ENCODE measurements at places on chromosomes 7 and 10.

- DNase-seq: no peak
Measured at GRCh38 chr7:87361320-87361719, 15.9 kb downstream of the CROT start.

DNA sequence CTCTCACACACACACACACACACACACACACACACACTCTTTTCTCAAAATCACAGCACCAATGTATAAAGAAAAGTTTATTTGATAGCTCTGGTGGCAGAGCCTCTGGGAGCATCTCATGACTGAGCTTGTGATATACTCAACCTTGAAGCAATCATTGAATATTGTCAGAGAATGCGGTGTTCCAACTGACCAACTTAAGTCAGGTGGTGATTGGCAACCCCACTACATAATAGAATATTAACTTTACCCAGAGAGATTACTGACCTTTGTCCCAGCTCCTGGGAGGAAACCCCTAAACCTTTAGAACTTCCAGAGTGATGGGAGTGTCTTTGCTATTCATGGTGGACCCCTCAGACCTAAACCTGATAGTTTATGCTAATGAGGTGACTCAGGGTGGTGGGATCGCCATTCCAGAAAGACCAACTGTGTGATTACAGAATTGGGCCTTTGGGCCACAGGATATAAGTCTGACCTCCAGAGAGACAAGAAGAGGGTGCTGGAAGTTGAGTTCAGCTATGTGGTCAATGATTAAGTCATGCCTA lies 143.1 kb downstream of the OTUD1 start:
- DNase-seq: no peak

GRCh38 chr7:3683546-3684539 lies 382.8 kb downstream of the SDK1 start:
- no peak for DNase-seq

DNA sequence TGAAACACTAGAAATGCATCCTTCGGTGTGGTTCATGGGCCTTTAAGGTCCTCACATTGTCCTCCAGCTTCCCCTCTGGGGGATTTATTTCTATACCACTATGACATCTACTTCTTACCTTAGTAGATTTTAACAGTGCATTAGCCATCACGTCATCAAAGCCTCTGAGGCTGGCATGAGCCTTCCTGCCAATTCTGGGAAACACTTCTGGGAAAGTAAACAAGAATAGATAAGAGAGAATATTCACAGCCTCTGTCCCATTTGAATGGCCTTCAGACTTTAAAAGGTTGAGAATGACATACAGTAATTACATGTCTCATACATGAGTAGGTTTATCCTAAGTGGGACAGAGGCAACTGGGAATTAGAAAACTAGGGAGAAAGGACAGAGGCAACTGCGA lies 89.7 kb downstream of the AMPH start:
- DNase-seq: no peak

- peak; percentile 91 for DNase-seq
Measured at GRCh38 chr7:148962823-148963582, 65.3 kb downstream of the PDIA4 start.

DNA sequence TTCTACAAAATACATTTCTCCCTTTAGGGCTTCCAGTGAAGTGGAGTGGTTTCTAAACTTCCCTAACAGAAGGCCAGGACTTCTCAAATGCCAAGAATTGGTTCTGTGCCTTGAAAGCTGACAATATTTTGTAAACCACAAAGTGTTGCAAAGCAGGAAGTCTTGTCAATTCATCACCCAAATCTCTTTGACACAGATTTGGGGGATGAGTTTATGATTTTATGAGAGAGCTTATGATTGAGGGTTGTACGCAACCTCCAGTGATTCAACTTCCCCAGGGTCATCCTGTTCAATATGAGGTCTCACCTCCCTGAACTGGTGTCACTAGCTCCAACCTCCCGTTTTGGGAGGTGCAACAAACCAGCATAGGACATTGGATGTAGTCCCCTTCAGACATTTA lies 83.7 kb downstream of the PRLHR start:
- no peak for DNase-seq

DNA sequence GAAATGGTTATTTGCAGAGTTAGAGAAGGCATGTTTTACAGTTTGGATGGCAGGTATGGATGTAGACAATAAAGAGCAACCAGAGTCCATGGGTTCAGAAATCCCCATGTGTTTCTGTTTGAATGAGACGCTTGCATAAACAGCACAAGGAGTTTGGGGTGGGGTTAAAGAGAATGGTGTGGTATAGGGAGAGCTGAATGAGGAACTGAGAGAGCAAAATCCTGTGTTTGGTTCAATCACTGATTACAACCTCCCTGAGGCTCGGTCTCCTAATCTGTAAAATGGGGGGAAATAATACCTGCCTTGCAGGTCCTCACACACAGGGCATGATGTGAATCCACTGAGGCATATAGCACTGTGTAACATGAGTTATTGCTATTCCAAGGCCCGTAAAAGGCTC lies 23.7 kb downstream of the CAV1 start:
- DNase-seq: no peak

- DNase-seq: no peak
Measured at GRCh38 chr7:106277976-106278375, 6.8 kb downstream of the NAMPT start.

DNA sequence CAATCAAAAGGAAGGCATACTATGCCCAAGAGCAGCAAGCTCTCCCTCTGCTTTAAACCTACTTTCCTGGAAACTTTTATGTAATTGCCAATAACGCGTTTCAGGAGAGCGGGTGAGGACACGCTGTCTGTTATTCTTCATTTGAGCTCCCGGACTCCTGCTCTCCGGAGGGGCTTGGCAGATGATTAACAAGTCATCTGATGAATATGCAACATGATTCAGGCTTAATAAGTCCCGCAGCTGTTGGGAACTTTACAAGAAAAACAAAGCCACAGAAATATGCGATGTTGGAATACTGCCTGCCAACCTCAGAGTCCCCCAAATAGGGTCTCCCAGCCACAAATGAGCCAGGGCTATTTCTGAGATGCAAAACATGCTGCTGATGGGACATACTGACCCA lies 348.0 kb downstream of the GPAM start:
- DNase-seq: peak; percentile 54

GRCh38 chr7:55156919-55157763 lies 138.3 kb downstream of the EGFR start:
- no peak for DNase-seq

DNA sequence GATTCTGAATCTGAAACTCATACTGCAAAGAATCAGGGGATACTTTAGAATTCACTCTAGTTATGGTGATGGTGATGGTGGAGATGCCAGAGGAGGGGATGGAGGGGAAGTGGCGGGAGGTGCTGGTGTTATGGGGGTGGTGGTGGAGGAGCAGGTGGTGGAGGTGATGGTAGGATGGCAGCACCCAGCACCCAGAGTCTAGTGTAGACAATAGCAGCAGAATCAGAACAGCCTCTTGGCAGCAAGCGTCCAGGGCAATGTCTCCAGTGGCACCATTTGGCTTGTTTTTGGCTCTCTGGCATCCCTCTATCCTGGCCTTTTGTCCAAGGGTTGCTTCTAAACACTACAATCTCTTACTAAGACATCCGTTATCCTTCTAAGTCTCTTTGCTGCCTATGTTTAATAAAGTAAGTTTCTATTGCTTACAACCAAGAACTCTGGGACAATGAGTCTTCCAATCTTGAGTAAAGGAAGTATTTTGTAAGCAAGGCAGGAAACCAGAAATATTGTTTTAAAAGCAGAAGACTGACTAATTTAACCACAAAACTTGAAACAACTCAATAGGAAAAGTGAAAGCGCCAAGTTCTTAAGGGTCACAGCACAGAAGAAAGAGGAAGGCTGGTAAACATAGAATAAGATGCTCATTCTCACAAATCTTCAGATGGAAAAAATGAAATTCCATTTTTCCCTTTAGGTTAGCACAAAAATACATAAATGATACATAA lies 42.4 kb upstream of the GDF10 start:
- DNase-seq: no peak

DNA sequence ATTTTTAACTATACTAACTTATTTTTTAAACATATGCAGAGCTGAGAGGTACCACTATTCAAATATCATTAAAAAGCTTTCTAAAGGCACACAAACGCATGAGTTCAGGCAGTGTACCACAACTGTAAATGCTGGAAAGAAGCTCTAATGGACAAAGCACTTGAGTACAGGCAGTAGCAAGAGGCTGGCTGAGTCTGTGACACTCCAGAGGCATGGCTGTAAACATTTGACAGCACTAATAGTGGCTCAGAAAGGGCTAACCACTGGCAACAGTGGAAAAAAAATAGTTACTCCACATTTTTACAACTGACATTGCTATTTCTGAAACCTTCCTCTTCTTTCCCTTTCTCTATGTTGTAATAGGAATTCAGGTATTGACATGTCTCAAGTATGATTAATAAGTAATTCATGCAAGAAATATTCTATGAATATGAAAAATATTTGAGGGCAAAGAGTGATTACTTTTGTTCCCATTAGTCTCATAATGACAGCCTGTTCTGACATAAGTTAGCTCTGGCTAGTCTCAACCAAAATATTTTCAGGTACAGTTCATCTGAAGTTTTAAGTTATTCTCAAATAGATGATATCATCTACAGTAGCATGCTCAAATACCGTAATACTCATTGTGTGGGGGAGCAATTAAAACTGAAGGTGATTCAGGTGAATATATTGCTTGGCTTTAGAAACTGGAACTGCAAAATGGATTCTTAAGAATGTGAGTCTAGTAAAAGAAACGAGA lies 324.0 kb upstream of the POT1 start:
- no peak for DNase-seq

GRCh38 chr7:105524840-105525239 lies 2.8 kb upstream of the PUS7 start:
- DNase-seq: no peak

- no peak for DNase-seq
Measured at GRCh38 chr7:131338691-131339390, 11.2 kb downstream of the MKLN1 start.

DNA sequence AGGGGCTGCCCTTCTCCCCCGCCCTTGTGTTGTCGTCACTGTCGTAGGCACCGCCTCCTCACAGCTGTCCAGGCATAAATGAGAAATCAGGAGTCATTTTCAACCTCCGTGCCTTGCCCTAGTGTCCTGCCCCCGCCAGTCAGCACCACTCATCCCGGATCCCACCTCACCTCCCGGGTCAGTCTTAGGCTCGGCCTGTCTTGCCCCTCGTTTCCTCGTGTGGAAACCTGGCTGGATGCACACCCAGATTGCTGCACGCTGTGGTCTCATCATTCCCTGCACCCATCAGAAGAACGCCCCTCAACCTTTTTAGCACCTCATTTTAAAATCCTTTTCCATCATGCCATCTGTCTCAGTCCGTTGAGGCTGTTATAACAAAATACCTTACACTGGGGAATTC lies 213.1 kb downstream of the HECW1 start:
- DNase-seq: no peak

DNA sequence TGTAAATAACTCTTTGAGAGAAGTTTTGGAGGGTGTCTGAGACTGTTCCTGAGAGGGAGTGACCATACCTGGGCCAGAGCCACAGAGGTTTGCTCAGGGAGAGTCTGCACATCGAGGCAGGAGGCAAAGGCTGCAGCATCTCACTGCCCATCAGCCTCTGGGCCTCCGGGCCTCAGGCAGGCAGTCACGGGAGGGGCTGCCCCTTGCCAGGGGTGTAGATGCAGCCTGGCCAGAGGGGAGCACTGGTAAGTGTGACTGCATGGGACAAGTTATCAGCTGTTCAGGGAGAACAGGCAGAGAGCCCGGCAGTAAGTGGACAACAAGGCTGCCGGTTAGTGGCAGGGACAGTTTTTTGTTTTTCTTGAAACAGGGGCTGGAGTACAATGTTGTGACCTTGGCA lies 55.9 kb downstream of the ZNF467 start:
- no peak for DNase-seq

GRCh38 chr7:155207326-155208002 lies 90.2 kb upstream of the INSIG1 start:
- no peak for DNase-seq

DNA sequence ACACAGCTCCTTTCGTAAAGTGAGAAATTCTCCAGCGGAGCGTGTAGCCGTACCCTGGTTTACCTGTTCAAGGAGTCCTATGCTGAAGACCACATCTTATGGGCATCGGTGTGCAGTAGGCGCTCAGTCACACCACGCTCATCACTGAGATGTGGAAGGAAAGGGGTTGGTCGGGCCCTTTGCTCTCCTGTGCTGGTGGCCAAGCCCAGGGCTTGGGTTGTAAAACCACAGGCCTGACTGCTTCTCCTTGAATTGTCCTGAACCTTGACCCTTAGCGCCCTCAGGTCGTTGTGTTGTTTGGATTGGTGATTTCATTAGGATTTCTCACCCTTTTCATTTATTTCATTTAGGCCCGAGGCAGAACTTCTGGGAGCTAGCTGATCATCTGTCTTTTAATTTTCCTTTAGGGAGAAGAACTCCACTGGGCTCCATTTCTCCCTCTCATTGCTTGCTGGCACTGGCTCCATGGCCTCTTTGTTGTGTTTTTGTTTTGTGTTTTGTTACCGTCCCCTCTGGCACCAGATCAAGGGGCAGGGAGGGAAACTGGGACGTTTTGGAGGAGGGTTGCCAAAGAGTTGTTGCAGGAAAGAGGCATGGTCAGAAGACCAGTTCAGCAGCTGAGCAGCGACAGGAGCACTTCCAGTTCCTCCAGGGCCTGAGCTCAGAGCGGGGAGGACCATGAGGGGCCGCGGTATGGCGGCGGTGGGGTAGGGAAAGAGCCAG lies 511.4 kb upstream of the GALNT17 start:
- DNase-seq: peak; percentile 72

DNA sequence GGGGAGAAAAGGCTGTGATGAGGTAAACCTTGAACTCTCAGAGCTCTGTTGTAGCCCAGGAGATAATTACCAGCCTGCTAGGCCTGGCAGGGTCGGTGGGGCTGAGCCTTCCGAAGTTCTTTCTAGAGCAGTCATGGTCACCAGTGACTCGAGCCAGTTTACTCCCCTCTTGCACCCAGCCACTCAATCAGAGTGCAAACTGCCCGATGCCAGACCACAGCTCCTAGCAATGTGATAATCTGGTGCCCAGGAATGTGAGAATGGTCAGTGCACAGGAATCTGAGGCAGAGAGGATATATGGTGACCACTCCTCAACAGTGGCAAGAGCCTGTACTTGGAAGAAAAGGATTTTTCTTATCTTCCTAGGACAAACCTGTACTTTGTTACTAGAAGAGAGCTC lies 46.4 kb upstream of the KMT2E start:
- no peak for DNase-seq

DNA sequence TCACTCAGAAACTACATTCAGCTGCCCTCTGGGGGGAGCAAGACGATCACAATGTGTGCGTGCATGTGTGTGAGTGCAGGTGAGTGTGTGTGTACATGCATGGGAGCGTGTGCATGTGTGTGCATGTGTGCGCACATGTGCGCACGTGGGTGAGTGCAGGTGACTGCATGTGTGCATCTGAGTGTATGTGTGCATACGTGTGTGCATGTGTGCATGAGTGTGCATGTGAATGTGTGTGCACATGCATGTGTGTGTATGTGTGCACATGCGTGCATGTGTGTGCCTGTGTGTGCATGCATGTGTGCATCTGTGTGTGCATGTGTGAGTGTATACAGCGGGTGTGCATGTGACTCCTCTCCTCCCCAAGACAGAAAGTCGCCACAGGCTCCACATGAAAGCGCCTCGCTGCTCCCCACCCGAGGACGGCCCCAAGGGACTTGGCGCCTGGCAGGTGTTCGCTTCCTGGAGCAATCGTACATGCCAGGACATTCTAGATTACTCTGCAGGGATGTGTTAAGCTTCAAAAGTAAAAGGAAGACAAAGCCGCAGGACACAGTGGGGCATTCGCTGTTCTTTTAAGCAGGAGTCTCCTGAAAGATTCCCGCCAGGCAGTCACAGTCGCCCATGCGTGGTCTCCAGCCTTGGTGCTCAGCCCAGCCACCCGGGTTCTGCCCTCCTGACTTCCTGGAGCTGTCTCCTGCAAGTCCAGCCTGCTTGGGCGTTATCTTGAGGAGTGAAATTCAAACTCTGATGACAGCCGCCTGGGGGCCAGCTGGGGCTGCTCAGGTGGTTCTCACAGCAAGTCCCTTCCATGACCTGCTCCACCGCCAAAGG lies 42.0 kb upstream of the ADGRA1 start:
- no peak for DNase-seq

Measured in Ammon's horn (tissue), 1 donor.